ENCODE measurements at places on chromosomes 11 and 22. TPM values are rescaled to one million over a fixed set of nuclear protein-coding genes. Genes with fewer than 3 reads are reported as not detected.

The CCDC157 gene
- total RNA-seq = 4.3 TPM

The C11orf91 gene
- not detected for total RNA-seq

The ANKRD49 gene
- 25.2 TPM for total RNA-seq

The PACSIN3 gene
- 2.1 TPM for total RNA-seq

The SCO2 gene
- 13.9 TPM for total RNA-seq

The SHISAL1 gene
- not detected for total RNA-seq

The CBLIF gene
- not detected for total RNA-seq

The ZFP91 gene
- total RNA-seq = 59.9 TPM

The MRGPRX4 gene
- total RNA-seq = not detected

The RAG2 gene
- not detected for total RNA-seq

Data from activated CD8-positive, alpha-beta T cell treated with anti-CD3 and anti-CD28 coated beads, Interleukin-2, amount 10 ng/mL, durations not matched to agents 7 days and 5 days (primary cell).